Astrocyte of the spinal cord (primary cell): ENCODE measurements at places on chromosomes 13 and 19.

GRCh38 chr13:112983428-112984196, 14.6 kb downstream of the MCF2L start:
- DNase-seq, result no peak

GRCh38 chr13:42149136-42149535, 100.7 kb downstream of the DGKH start:
- DNase-seq, result no peak

DNA sequence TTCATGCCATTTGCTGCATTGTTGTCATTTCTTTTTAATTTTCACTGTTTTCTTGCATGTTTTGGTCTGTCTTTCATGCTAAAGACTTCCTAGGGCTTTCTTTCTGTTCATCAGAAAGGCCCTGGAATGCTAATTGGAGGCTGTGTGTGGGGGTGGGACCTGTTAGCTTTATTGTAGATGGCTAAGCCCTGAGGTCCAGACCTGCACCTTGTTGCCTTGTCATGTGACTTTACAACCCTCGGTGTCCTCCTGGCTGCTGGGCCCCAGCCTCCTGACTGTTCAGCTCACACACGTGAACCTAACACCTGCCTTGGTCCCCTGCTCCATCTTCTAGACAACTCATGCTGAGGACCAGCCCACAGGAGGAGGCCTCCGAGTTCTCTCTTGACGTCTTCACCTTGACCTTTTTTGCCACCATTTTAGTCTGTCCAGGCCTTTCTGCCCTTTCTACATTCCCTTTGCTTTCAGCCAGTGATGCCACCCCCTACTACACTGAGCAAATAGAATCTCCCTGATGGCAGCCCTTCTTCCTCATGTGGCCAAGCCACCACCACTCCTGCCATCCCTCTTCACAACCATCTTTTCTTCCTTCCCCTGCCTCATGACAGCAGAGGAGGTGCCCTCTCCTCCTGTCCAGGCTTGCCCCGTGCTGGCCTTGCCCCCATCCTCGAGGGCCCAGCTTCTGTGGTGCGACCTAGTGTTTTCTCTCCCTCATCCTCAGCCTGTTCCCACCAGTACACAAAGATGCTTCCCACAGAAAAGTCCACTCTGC, 41.4 kb upstream of the GPI start:
- DNase-seq, result no peak

- DNase-seq, result no peak
Observed at GRCh38 chr19:5338656-5339197, 1.9 kb downstream of the PTPRS start.

- DNase-seq, result no peak
Observed at GRCh38 chr13:79062291-79062690, 343.8 kb downstream of the RBM26 start.
